ENCODE measurements at places on chromosomes 1 and 21. TPM values are rescaled to one million over a fixed set of nuclear protein-coding genes. Genes with fewer than 3 reads are reported as not detected.

The TRIM67 gene
- total RNA-seq, result 0.29 TPM

The FNDC5 gene
- not detected for total RNA-seq

The MYCL gene
- total RNA-seq, result 0.88 TPM

The GBP1 gene
- total RNA-seq, result 23.9 TPM

The BSDC1 gene
- 69.0 TPM for total RNA-seq

The DONSON gene
- 10.9 TPM for total RNA-seq

The EVA1C gene
- total RNA-seq, result 5.0 TPM

GRCh38 chr1:229860926-229861325, 206.1 kb upstream of the GALNT2 start:
- H3K27ac ChIP-seq, result no peak overlapping the region
- H3K36me3 ChIP-seq, result no peaks in the 10 kb centered on the region
- H3K4me1 ChIP-seq, result no peaks in the 10 kb centered on the region
- no peak for DNase-seq
- H3K4me3 ChIP-seq, result no peak overlapping the region

GRCh38 chr1:12461754-12462153, 156.3 kb downstream of the DHRS3 start:
- DNase-seq, result no peak
- H3K36me3 ChIP-seq, result peaks cover 3% of the 10 kb centered on the region
- no peaks in the 10 kb centered on the region for H3K27me3 ChIP-seq
- H3K27ac ChIP-seq, result peak overlapping the region; percentile 71
- H3K4me1 ChIP-seq, result peaks cover 62% of the 10 kb centered on the region

DNA sequence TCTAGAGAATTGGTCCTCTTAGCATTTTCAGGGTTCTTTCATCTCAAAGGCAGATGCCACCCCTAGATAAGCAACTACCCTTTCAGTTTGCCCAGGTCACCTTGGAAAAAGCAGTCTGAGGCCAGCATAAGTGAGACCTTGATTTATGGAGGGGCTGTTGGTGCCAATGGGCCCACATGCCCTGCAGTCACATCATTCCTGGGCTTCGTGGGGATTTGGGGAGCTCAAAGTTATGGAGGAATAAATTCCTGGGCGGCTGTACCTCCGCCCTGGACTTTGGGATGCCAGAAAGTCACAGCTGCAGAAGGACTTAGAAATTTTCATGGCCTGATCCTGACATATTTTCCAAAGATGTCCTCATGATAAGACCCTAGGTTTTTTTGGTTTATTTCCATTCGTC, 2.7 kb upstream of the SDHB start:
- H3K27me3 ChIP-seq, result peaks cover 2% of the 10 kb centered on the region
- peaks cover 19% of the 10 kb centered on the region for H3K4me1 ChIP-seq
- DNase-seq, result no peak
- no peak overlapping the region for H3K4me3 ChIP-seq
- no peak overlapping the region for H3K27ac ChIP-seq
- H3K36me3 ChIP-seq, result peaks cover 5% of the 10 kb centered on the region

DNA sequence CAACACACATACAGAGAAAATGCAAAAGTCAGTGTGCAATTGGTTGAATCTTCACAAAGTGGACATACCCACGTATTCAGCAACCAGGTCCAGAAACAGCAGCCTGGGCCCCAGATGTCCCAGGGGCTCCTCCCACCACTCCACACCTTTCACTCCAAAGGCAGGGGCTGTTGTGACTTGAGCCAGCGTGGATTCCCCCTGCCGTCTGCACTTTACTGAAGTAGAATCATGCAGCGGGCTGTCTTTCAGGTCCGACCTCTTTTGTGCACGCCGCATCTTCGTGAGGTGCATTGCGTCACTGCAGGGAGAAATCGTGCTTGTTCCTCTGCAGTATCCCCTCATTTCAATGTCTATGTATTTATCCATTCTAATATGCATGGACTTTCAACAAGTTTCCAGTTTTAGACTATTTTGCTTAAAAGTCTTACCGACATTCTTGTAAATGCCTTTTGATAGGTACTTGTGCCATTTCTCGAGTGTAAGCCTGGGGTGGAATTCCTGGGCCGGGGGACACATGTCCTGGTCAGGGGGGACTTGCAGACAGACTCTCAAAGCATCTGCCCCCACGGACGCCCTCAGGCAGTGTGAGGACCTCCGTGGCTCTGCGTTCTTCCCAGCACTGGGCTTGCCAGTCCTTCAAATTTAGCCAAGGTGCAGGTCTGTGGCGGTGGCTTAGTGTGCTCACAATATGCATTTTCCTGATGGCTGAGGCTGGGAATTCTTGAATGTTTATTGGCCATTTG, 29.3 kb upstream of the ACTRT2 start:
- no peaks in the 10 kb centered on the region for H3K36me3 ChIP-seq
- H3K27ac ChIP-seq, result no peak overlapping the region
- DNase-seq, result peak; percentile 63
- H3K4me1 ChIP-seq, result no peaks in the 10 kb centered on the region

DNA sequence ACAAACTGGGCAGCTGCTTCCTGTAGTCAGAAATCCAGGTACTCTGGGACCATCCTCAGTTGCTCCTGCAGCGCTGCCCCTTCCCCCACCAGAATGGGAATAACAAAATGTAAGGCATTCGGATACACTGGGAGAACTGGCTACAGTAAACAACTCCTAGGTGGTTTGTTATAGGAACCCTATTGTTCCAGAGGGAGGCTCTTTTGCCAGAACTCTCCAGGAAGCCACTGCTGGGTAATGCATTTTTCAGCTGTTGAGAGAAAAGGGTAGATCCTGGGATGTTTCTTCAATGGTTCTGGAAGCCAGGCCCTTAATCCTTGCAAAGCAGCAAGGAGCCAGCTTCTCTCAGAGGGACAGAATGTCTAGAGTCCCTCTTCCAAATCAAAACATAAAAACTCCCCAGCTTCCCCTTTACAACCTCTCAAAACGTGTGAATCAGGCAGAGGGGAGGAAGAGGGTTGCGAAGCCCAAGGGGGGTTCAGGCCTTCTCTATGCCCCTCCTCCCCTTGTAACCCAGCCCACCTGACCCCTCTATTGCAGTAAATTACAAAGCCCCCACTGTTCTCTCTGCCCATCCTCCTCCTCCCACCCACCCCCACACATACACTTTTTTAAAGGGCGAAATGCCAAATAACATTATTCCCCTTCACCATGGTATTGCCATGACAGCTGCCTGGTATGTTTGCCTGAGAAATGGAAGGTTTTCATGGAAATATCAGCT, 29.1 kb downstream of the PLPP3 start:
- no peak for DNase-seq
- no peak overlapping the region for H3K27ac ChIP-seq
- H3K4me1 ChIP-seq, result peaks cover 11% of the 10 kb centered on the region
- no peak overlapping the region for H3K4me3 ChIP-seq

DNA sequence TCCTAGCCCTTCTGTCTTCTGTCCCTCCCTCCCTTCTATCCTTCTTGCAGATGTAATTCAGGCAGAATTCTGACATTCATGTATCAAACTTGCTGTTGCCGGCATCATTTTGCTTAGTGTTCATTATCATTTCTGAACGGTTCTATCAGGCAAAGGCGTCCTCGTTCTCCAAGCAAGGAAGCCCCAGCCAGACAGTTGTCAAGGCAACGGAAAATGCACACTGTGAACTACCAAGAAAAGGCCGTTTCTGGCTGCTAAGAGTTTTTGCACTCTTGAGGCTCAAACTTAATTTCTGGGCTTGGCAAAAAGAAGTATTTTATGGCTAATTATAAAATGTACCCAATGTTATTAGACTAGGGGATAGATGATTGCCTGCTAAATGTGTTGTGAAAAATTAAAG, 164.7 kb upstream of the KCNJ15 start:
- H3K4me3 ChIP-seq, result no peak overlapping the region
- no peaks in the 10 kb centered on the region for H3K36me3 ChIP-seq

GRCh38 chr1:226121587-226122400, 59.3 kb downstream of the H3-3A start:
- DNase-seq, result peak; percentile 100
- H3K4me1 ChIP-seq, result no peaks in the 10 kb centered on the region
- H3K4me3 ChIP-seq, result peak overlapping the region; percentile 76
- H3K27ac ChIP-seq, result no peak overlapping the region

- no peaks in the 10 kb centered on the region for H3K36me3 ChIP-seq
- no peak overlapping the region for H3K4me3 ChIP-seq
- H3K4me1 ChIP-seq, result no peaks in the 10 kb centered on the region
- no peaks in the 10 kb centered on the region for H3K27me3 ChIP-seq
Measured at GRCh38 chr1:240320659-240321058, 229.0 kb downstream of the FMN2 start.

DNA sequence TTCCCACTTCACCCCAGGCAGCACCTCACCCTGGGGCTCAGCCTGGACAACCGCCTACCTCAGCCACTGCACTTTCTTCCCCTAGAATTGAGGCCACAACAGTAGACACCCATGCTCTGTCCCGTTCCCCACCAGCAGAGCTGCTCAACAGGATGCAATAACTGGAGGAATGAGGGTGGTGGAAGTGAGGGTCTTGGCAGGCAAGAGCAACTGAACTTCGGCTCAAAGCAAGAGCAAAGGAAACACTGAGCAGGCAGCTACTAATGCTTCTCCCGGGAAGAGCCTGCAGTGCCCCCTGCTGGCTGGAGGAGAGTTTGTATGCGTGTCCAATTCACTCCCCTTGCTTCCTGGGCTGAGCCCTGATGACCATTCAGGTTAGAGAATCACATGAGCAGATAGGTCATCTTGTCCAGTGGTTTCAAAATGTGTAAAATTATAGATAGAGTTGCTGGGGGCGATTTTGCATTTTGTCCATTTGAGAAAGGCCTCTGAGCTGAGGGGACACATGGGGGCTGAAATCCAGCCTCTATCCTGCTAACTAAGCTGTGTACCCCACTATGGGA, 13.9 kb downstream of the NT5C1A start:
- peak; percentile 95 for DNase-seq
- peaks cover 14% of the 10 kb centered on the region for H3K27me3 ChIP-seq
- peaks cover 16% of the 10 kb centered on the region for H3K4me1 ChIP-seq
- no peak overlapping the region for H3K27ac ChIP-seq
- no peak overlapping the region for H3K4me3 ChIP-seq
- no peaks in the 10 kb centered on the region for H3K36me3 ChIP-seq

- no peak overlapping the region for H3K27ac ChIP-seq
- peaks cover 7% of the 10 kb centered on the region for H3K4me1 ChIP-seq
- no peak overlapping the region for H3K4me3 ChIP-seq
- H3K36me3 ChIP-seq, result no peaks in the 10 kb centered on the region
- no peaks in the 10 kb centered on the region for H3K27me3 ChIP-seq
- DNase-seq, result no peak
Measured at GRCh38 chr1:96989302-96989701, 267.7 kb downstream of the PTBP2 start.

- no peaks in the 10 kb centered on the region for H3K27me3 ChIP-seq
- H3K27ac ChIP-seq, result no peak overlapping the region
- H3K4me3 ChIP-seq, result no peak overlapping the region
- no peaks in the 10 kb centered on the region for H3K4me1 ChIP-seq
- peak; percentile 68 for DNase-seq
- no peaks in the 10 kb centered on the region for H3K36me3 ChIP-seq
Measured at GRCh38 chr21:46171585-46171984, 12.7 kb downstream of the SPATC1L start.

DNA sequence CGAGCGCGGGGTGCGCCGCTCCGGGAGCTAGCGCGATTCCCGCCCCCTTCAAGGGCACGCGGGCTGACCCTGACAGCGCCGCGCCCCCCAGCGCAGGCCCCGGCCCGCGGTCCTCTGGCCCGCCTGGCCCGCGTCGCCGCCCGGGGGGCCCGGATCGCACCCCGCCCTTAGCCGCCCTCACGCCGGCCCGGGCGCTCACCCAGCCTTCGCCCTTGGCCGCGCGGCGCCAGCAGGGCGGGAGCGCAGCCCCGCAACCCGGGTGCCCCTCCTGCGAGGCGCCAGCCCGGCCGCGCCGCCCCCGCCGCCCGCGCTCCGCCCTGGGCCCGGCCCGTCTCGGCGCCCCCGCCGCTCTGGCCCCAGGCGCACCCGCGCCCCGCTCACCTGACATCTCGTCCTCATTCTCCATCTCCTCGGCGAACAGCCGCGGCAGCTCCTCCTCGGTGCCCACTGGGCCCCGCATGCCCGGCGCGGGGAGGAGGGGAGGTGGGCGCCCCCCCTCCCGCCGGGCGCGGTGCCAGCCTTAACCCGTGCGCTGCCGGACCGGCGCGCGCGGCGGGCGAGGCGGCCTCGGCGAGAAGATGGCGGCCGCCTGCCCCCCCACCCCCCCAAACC, 451 bp downstream of the CHD5 start:
- H3K4me1 ChIP-seq, result no peaks in the 10 kb centered on the region
- H3K27me3 ChIP-seq, result peaks cover 37% of the 10 kb centered on the region
- no peak overlapping the region for H3K4me3 ChIP-seq
- H3K27ac ChIP-seq, result no peak overlapping the region
- peaks cover 3% of the 10 kb centered on the region for H3K36me3 ChIP-seq
- peak; percentile 82 for DNase-seq

Data from osteoblast (primary cell).